ENCODE measurements at places on chromosomes 4 and X.

DNA sequence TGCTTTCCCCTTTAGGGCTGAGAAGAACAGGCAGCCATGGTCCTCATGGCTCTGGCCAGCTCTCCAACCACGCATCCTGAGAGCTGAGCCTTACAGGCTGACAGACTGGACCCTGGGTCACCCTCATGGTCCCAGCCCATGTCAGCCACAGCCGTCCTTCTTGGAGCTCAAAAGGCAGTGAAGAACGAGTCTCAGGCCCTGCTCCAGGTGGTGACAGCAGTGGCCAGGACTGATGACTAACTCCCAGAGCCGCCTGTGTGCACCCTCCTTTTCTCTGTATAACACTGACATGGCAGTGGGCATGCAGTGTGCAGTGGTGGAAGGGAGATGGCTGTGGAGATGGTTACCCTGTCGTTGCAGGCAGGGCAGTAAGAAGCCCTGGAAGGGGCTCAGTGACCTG lies 10.3 kb upstream of the DUSP9 start:
- no peak for DNase-seq

- no peak for DNase-seq
These were observed 177.1 kb upstream of the CENPE start for GRCh38 chr4:103375278-103375677.

DNA sequence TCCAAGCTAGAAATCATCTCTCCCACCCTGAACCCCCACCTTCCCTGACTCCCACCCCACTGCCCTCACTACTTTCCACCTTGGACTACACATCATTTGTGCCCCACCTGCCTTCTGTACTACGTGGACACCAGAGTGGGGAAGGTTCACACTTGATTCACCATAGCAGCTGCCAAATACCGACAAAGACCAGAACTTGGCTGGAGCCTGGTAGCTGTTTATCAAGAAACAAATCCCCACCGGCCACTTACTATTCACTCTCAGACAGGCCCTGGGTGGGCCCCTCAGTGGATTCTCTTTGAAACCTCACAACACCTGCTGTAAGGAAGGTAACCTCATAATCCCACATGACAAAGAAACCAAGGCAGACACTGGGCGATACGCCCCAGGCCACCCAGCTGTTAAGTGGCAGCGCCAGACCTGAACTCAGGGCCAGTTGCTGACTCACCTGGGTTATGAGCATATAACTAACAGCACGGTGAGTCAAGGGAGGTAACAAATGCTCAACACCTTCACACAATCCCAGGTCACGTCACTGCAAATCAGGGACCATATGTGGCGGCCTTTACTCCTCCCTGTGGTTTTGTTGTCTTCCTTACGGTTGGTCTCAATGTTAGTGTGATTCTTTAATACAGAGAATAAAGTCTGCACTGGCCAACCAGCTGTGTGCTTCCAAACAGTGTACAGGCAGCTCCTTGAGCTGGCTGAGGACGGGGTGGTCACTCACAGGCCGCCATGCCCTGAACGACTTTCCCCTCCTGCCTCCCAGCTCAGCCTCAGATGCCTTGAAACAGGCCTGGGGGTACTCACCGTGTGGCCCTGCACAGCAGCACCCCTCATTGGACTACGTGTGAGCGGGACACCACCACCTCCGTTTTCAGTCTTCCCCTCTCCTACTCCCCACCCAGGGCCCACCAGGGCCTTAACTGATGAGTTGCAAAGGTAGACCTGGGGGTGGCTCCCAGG lies 7.5 kb downstream of the WDR1 start:
- DNase-seq, result peak; percentile 52

GRCh38 chr4:47465004-47465403 lies 1.5 kb upstream of the COMMD8 start:
- no peak for DNase-seq

DNA sequence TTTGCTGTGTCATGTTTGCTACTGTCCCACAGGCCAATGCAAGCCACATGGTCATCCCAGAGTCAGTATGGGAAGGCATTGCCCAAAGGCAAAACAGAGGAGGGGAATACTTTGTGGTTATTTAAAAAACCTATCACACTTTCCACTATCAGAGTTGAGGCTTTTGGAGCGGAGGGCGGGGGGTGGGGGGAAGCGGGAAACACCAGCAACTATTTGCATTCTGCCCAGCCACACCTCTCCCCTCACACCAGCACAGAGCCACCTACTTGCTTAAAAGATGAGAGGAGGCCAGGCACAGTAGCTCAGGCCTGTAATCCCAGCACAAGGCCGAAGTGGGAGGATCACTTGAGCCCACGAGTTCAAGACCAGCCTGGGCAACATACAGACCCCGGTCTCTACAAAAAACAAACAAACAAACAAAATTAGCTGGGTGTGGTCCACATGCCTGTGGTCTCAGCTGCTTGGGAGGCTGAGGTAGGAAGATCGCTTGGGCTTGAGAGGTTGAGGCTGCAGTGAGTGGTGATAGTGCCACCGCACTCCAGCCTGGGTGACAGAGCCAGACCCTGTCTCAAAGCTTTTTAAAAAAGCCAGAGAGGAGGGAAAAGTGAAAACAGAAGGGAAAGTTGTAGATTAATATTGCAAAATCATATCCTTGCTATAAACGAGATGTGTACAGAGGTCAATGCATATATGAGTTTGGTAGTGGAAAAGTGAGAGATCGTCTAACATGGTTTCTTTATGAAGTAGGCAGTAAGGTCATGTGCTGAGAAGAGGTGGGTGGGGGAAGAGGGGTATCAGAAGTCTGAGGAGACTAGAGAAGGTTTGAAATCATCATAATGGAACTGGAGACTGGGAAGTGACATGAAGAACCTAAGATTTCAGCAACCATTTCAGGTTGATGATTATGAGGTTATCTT lies 1.9 kb upstream of the CHST7 start:
- DNase-seq, result no peak

DNA sequence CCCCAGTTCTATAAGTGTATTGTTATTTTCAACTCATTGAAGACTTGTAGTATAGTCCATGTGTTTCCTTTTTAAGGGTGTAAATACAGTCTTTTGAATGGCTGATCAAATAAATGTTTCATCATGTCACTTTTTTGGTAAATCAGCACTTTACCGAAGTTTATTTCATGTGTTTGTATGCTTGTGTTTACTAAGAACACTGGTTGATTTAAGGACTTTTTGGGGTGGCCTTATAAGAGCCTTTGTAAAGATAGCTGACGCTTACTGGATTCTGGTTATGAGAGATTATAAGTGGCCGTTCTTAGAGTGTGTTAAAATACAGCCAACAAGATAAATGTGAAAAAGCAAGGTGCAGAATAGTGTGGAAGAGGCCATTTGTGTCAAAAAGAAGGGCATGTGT lies 2.6 kb downstream of the UBE2K start:
- no peak for DNase-seq

GRCh38 chrX:17187136-17187756 lies 187.8 kb upstream of the NHS start:
- no peak for DNase-seq

DNA sequence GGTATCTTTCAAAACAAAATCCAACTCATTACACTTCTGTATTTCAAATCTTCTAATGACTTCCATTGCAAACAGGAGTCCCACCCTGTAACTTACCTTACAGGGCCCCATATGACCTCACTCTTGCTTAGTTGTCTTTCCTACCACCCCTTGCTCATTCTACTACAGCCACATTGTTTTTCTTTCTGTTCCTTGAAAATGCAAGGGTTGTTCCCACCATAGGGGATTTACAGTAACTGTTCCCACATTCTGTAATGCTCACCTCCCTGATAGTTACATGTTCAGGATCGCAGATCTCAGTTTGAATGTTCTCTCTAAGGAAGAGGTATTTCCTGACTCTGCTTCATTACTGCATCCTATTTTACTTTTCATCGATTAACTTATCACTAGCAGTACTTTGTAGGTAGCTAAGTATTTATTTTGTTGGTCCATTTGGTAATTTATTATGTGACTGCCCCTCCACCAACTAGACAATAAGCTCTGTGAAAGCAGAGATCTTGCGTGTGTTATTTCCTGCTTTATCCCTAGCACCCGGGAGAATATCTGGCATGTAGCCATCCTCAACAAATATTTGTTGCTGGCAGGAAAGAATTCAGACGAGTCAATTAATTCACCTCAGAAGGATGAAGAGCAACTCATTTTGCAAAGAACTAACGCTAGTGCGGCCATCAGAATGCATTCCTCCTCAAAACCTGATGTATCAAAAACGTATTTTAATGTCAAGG lies 21.4 kb downstream of the MAOB start:
- DNase-seq, result no peak

- DNase-seq, result no peak
These were observed 838 bp upstream of the PRICKLE3 start for GRCh38 chrX:49187028-49187394.

DNA sequence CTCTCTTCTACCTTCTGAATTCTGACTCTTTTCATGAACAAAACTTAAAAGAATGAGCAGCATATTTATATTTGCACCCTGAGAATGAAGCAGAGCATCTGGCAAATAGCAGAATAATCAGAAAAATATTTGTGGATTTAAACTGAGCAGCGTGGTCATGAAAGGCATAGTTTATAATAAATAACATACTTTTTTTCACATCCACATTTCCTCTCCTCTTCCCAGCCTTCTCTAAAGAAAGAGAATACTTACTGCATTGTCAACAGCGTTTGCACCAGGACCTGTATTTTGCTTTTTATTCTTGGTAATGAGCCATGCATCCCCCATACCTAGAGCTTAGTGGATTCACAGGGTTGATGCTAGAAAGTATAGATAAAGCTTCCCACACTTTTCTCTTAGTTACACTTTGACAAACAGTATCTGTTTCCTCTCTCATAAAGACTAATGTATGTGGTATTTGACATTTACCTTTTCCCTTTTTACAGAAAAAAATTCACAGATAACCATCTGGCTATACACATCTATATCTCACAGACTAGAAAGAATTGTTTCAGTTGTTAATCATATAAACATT lies 131.5 kb downstream of the PRSS12 start:
- DNase-seq, result no peak

- DNase-seq, result no peak
These were observed 251.0 kb downstream of the ZNF674 start for GRCh38 chrX:46294234-46294633.

- DNase-seq, result no peak
These were observed 37.6 kb upstream of the FAM156A start for GRCh38 chrX:52995987-52996331.

- DNase-seq, result no peak
These were observed 16.7 kb upstream of the ANKRD17 start for GRCh38 chr4:73275318-73275654.

GRCh38 chrX:8726031-8726652 lies 5.8 kb downstream of the ANOS1 start:
- DNase-seq, result no peak

- DNase-seq, result no peak
These were observed 719.5 kb upstream of the SLIT2 start for GRCh38 chr4:19531906-19532848.

DNA sequence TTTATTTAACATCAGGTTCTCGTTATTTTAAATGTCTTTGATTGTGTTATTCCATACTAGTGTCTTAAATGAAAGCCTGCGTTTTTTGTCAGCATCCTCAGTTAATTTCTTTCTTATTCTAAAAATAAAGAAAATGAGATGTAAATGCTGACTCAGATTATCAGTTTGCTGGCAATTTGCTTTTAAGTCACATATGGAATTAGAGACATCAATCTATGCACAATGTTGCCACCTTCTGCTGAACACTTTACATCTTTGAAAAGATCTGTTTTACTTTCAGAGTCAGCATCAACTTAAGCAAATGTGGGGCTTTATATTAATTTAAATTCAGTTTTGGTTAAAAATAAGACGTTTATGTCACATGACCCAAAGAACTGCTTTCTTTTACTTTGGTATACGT lies 99.2 kb downstream of the ADGRL3 start:
- no peak for DNase-seq

DNA sequence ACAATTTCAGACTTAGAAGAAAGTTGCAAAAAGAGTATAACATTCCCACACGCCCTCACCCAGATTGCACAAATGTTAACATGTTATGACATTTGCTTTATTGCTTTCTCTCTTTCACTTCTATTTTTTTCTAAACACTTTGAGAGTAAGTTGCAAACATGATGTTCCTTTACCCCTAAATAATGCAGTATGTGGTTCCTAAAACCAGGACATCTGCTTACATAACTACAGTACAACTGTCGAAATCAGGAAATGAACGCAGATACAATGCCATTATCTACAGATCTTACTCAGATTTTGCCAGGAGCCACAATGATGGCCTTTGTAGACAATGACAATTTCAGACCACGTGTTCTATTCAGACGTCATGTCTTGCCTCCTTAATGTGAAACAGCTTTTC lies 22.4 kb downstream of the SH3TC1 start:
- DNase-seq, result no peak

GRCh38 chrX:24372021-24372763 lies 11.8 kb downstream of the SUPT20HL1 start:
- no peak for DNase-seq

DNA sequence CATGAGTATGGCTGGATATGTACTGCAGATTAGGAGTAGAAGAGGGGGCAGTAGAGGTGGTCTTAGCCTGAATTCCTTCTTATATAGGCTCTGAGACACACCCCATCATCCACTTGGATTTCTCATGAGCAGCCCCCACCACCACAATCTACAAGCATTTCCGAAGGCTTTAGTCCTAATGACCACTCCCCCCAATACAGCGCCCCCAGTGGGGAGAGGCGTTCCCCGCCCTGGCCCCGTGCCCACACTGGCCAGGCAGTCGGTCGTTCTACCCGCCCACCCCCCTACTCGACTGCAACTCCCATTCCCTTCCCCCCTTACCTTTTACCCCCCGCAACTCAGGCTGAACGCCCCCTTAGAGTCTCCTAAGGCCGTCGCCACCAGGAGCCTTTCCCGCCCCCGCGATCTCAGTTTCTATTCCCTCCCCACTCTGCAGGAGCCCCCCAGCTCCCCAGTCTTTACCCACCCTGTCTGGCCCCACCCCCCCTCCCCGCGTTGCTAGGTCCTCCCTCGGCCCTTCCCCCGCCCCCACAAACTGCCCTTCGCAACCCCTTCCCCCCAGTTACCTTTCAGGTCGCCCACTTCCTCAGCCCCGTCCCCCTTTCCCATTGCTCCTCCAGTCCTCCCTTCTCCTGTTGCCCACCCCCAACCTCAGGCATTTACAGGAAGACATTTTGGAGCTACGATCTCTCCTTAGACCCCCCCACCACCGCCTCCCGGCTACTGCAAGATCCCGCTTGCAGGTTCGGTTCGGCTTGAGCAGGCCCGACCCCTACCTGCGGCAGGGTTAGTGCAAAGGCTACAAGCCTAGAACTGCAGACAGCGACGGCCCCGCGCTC lies 468 bp downstream of the ZMYM3 start:
- peak; percentile 9 for DNase-seq

DNA sequence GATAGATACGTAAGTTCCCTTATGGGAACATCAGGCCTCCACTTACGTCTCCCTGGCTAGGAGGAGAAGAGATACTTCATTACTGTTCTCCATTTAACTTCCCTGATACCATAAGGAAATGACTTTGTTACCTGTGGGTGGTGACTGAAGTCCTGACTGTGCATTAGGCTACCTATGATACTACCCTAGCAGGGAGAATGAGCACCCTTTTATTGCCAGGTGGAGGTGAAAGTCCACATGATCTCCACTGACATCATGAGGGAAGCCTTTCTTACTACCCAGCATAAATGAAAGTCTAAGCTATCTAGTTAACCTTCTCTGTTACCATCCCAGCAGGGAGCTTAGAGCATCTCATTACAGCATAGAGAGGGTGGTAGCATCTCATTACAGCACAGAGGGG lies 24.4 kb upstream of the LAMTOR3 start:
- no peak for DNase-seq

GRCh38 chrX:41457613-41458192 lies 10.6 kb downstream of the NYX start:
- DNase-seq, result no peak
